CD4-positive, alpha-beta T cell (primary cell): ENCODE measurements at places on chromosomes 1 and 21.

- DNase-seq: no peak
Measured at GRCh38 chr1:218616681-218617080, 271.5 kb downstream of the TGFB2 start.

DNA sequence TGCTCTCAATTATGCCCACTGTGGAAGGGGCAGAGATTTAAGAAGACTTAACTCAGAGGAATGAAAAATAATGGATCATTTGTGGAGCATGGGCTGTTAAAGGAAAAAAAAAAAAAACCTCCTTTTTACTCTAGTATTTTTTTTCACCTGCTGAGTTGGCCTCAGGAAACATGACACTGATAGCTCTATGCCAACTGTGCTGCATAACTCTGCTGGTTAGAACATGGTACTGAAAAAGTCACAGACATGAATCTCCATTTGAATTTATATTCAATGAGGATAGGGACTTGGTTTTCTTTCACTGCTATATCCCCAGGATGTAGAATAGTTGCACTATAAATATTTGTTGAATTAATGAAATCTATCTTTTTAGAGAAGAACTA lies 86.1 kb upstream of the KIAA0040 start:
- DNase-seq: no peak

GRCh38 chr1:159211331-159212136 lies 6.9 kb downstream of the ACKR1 start:
- peak; percentile 4 for DNase-seq

- DNase-seq: no peak
Measured at GRCh38 chr1:228210076-228210651, 2.3 kb downstream of the OBSCN start.

- DNase-seq: no peak
Measured at GRCh38 chr1:92864131-92864530, 32.3 kb downstream of the RPL5 start.

DNA sequence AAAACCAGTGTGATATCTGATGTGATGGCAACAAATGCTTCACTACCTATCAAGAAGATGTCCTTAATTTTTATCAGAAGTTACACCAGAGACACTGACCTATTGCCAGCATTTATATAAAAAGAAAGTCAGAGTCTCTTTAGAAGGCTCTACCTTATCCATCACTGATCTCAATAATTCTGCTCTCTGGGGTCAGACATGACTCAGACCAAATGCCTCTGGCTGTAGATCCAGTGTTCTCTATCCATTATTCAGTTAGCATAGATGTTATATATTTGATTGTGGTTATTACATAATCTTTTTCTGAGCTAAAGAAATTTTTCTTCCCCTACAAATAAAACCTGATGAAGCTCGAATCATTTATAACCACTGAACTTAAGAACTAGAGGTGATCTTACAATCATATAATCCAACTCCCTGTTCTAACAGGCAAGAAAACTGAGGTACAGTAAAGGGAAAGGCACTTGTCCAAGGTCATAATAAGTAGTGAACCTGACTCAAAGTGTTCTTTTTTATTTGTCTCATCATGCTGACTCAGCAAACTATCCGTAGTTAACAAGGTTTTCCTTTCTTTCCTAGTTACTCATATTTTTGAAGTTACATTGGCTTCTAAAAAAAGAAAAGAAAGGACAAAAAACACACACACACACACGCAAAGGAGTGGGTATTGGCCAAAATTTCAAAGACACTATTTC lies 43.6 kb upstream of the ESRRG start:
- no peak for DNase-seq

DNA sequence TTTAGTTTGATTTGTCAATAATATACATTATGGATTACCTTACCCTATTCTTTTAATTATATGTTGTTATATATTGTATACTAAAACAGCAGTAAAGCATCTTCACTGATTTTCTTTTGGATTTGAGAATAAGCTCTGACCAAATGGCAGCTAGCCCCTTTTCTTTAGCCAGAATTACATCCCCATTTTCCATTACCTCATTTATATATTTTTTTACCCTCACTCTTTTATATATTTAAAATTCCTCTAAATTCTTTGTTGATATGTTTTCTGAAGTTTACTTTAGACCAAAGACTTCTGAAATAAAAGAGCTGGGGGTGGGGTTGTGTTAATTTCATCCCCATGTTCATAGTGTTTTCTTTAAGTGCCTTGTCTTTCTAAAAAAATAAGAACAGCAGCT lies 24.6 kb downstream of the ANGPTL1 start:
- no peak for DNase-seq

- DNase-seq: no peak
Measured at GRCh38 chr21:20551939-20552338, 446.3 kb upstream of the NCAM2 start.

DNA sequence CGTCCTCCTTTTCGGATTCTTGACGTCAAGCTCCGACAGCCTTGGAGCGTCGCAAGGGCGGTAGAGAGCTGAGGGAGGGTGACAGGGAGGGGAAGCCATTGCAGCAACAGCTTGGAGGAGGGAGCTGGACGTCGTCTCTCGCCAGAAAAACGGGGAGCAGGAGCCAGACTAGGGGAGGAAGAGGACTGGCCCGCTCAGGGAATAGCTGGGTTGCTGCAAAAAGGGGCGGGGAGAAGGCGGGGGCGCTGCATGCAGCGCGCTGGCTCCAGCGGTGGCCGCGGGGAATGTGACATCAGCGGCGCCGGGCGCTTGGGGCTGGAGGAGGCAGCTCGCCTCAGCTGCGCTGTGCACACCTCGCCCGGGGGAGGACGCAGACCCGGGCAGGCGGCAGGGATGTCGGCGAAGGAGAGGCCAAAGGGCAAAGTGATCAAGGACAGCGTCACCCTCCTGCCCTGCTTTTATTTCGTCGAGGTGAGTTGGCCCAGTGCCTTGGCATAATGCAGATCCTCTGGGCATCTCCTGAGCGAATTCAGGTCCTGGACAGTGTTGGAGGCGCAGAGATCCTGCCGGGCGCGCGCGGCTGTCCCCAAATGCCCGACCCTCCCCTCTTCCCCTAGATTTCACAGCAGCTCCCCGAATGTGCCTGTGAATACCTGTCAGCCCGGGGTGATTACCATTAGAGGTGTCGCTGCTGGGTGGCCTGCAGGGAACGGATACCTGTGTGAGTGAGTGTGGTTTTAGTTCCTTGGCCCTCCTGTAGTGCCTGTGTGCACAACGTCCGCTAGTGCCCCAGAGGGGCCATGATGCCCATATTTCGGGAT lies at the start of gene PLPPR4:
TSS of gene PLPPR4 (plus strand) at position 292 of the 821 bp plus-strand sequence. CDS start at position 394, 102 bp downstream.
- no peak for DNase-seq

- DNase-seq: no peak
Measured at GRCh38 chr1:240107058-240107684, 15.5 kb downstream of the FMN2 start.

GRCh38 chr1:245604979-245605378 lies 450.2 kb downstream of the KIF26B start:
- no peak for DNase-seq

- DNase-seq: no peak
Measured at GRCh38 chr1:182768963-182769362, 20.6 kb upstream of the NPL start.

DNA sequence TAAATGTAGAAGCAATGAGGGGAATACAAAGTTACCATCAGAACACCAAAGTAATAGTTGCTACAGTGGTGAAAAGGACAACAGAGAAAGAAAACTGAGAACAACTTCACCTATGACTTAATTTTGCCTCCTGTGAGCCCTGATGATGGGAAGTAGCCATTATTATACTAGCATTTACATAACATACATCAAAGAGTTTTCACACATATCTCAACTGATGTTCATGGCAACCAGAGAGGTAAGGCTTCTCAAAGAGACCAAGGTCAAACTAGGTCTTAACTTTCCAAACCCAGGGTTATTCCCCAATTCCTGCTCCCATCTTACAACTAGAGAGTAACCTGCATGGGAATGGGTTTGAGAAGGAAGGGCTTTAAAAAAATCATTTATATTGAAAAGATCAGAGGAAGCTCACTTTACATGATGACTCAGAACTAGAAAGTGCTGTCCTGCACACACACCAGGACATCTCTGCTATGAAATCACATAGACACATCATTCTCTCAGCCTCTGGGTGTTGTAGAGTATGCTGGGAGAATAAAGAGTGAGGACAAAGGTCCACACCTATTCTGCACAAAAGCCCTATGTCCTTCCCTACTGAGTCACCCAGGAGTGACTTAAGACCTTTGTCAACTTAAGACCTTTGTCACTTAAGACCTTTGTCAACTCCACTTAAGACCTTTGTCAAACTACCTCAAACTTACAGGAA lies 179.7 kb downstream of the TNFSF18 start:
- no peak for DNase-seq

DNA sequence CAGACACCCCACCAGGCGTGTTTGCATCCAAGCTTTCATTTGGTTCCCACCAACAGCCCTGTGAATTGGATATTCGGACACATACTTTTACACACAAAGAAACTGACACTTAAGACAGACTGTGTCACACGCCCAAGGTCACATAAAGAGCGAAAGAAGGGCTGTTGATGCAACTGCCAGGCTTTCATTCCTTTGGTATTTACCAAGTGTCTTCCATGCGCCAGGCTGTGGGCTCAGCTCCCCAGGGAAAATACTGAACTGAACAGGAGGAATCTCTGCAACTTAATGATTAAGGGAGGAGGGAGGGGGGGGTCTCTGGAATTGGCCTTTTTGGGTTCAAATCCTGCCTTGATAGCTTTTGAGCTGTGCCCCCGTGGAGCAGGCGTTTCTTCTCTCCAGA lies 122.8 kb downstream of the ACTL8 start:
- no peak for DNase-seq

DNA sequence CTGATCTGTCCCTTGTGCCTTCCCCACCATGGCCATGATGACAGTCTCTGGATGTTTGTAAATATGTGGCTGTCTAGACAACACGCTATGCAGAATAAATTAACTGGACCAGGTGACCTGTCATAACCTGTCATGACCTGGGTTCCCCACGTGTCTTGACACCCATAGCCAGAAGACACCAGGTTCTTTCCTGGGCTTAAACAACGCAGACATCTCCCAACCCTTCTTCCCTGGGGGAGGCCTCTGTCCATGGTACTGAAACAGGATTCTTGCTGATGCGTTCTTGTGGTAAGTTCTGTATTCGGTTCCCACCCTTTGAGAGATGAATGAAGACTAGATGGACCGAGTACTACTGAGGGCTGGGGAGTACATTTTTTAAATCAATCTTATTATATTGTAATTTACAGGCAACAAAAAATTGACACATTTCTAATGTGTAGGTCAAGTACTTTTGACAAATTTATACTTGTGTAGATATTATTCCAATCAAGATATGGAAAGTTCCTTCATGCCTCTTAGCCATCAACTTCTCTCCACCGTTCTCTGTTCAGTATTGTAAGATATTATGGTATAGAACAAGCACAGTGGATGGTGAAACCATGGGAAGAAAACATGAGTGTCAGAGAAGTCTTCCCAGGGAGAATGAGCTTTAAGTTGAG lies 738.8 kb downstream of the PTPRU start:
- DNase-seq: no peak

- DNase-seq: no peak
Measured at GRCh38 chr21:38165466-38166172, 91.2 kb upstream of the KCNJ15 start.

GRCh38 chr1:151991663-151992302 lies 1.9 kb downstream of the S100A10 start:
- DNase-seq: no peak

DNA sequence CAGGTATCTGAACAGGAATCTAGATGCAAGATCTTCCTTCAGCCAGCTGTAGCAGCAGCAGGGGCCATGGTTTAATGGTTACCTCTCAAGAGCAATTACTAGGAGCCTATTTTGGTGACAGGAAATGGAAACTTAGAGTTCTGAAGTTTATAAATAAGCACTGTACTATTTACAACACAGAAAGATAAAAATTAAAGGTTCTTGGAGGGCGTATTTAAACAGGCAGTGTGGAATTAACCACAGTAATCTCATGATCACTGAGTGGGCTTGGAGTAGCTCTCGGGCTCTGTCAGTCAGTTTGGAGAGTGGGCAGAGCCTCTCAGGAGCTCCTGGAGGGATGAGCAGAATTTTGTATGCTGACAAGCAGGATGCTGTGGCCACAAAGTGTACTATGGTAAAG lies 10.2 kb upstream of the FCRL5 start:
- no peak for DNase-seq

- DNase-seq: peak; percentile 36
Measured at GRCh38 chr1:32992489-32993323, 28.1 kb upstream of the RNF19B start.

DNA sequence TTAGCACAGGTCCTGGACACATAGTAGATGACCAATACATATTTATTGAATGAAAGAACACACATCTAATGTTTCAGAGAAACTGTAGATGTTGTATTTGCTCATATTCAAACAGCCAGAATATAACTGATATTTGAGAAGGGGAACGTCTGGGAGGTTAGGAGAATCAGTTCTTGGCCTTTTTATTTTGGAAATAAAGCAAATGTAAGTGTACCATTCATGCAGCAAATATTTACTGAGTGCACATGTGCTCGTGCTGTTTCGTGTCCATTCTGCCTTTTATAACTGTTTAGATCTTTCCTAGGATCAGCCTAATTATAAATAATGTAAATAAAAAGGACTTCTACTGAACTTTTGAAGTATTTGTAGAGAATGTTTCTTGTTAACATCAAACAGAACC lies 103.8 kb downstream of the GREM2 start:
- DNase-seq: no peak

GRCh38 chr1:178344513-178345091 lies 152.2 kb downstream of the CLEC20A start:
- DNase-seq: no peak

GRCh38 chr1:206497363-206497762 lies 10.0 kb upstream of the RASSF5 start:
- DNase-seq: no peak

GRCh38 chr1:109499661-109500536 lies 6.0 kb downstream of the CYB561D1 start:
- DNase-seq: peak; percentile 27

DNA sequence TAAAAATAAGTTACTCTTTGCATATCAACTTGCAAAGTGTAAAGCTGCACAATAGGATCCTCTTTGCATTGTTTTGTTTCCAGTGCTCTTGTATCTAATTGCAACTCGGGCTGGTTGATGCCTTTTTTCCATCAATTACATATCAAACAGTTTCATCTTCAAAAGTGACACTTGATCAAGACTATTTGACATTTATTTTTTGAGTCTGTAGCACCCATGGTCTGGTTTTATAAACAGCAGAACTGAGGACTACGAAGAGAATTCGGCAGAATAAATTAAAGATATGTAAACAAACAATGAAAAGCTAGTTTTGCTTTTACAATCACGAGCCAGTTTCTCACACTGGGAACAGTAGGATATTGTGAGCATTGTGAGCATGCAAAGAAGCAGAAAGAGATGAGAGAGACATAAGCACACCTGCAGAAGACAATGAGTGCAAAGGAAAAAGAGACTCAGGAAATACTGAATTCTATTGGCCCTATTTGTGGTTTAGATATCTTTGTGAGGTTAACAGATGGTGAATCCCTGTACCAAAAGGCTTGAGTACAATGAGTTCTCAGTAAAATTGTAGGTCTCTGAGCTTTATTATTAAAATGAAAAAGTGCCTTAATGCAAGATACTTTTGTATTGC lies 45.4 kb downstream of the RPL5 start:
- no peak for DNase-seq

- no peak for DNase-seq
Measured at GRCh38 chr21:21179619-21180298, 181.6 kb downstream of the NCAM2 start.

GRCh38 chr1:204801211-204801610 lies 69.5 kb upstream of the NFASC start:
- DNase-seq: no peak
